Fibroblast of skin of scalp (primary cell): ENCODE measurements at places on chromosomes 4 and X.
A peak's percentile ranks its signal among the peaks of the same experiment; 100 is the strongest.

GRCh38 chr4:52744588-52744987, 6.6 kb downstream of the ERVMER34-1 start:
- no peak for DNase-seq

DNA sequence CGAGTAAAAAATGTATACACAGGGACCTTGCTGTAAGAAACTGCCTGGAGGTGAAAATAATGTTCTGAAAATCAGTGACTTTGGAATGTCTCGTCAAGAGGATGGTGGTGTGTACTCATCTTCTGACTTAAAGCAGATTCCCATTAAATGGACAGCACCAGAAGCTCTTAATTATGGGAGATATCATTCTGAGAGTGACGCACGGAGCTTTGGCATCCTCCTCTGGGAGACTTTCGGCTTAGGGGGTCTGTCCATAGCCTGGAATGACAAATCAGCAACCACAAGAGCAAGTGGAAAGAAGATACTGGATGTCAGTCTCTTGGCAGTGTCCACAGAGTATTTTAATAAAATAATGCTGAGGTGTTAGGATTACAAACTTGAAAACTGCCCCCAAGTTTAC, 129.4 kb downstream of the THOC2 start:
- DNase-seq: peak; percentile 19

DNA sequence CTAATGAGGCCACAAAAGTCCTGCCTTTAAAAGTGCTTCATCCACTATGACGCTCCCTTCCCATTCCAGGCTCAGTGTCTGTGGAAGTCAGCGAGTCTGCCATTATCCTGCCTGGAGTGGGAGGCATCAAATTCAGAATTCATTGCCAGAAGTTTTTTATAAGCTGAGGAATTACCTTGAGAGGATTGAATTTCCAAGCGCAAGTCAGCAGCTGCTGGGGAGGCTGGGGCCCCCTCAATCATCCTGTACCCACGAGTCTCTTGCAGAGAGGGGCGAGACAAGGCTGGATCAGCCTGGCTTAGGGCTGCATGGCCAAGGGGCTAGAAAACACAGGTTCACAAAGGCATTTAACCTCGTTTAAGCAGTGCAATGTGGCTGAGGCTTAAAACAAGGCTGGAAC, 170.5 kb upstream of the NOCT start:
- no peak for DNase-seq

- DNase-seq: no peak
Observed at GRCh38 chr4:170671171-170671570, 581.4 kb upstream of the AADAT start.

GRCh38 chr4:40515398-40516293, 114.0 kb downstream of the RBM47 start:
- DNase-seq: no peak

- peak; percentile 24 for DNase-seq
Observed at GRCh38 chr4:99090481-99091215, 2.1 kb upstream of the ADH5 start.

DNA sequence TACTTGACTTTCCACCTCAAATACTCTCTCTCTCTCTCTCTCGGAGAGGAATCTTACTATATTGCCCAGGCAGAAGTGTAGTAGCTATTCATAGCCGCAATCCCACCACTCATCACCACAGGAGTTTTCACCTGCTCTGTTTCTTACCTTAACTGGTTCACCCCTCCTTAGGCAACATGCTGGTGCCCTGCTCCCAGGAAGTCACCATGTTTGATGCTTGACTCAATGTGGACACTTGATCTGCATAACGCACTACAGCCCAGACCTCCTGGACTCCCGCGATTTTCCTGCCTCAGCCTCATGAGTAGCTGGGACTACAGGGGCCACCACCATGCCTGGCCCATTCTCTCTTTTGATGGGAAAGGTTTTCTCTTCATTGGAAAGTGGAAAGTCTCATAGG, 271.8 kb downstream of the FBXW7 start:
- DNase-seq: no peak

DNA sequence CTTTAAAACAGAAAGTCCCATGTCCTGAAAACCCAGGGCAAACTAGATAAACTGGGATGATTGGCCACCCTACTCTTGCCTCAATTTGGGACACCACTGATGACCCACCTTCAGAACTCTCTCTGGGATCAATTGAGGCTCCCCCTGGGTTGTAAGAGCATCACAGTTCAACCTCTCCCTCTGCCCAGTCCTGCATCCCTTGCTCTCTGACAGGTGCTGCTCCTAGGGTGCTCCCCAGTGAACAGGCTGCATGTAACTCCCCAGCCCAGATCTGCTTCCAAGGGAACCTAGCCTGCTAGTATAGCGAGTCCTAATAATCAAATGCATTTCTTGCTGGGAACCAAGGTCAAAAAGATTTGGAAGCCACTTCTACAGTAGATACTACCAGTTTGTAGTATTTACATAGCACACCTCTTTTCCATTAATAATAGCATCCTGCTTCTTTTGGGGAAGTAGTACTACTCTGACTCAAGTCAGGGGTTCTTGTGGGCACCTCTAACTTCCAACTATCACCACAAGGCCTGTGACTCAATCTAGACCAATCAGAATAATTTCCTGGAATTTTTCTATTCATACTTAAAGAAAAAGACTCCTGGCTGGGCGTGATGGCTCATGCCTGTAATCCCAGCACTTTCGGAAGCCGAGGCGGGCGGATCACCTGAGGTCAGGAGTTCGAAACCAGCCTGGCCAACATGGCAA, 42.1 kb upstream of the SPINK2 start:
- no peak for DNase-seq

DNA sequence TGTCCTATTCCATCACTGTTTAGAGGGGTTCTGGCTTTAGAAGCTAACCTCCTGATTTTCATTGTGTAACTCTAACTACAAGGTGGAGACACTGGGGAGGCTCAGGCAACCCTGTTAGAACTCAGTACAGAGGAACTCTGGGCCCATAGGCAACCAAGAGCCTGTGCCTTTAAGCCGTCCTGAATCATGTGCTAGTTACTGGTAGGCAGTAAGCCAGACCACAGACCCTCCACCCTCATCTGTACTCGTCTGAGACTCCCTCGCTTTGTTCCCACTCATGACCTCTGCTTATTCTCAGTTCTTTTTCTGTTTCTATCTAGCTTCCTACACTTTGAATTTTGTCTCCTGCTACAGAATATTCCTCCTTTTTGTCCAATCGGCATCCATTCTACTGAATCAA, 31.4 kb downstream of the TBC1D1 start:
- DNase-seq: peak; percentile 48

- DNase-seq: no peak
Observed at GRCh38 chrX:55695227-55696018, 22.1 kb upstream of the RRAGB start.

DNA sequence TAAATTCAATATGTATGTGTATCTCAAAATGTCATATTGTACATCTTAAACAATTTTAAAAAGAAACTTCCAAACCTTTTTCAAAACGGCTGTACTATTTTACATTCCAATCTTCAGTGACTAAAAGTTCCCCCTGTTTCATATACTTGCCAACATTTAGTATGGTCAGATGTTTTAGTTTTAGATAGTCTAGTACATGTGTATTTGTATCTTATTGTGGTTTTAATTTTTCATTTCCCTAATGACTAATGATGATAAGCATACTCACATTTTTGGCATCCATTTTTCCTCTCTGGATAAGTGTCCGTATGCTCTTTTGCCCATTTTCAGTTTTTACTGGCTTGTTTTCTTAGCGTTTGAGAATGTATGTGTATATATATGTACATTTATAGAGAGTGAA, 212.2 kb upstream of the MAGEB18 start:
- DNase-seq: peak; percentile 12

DNA sequence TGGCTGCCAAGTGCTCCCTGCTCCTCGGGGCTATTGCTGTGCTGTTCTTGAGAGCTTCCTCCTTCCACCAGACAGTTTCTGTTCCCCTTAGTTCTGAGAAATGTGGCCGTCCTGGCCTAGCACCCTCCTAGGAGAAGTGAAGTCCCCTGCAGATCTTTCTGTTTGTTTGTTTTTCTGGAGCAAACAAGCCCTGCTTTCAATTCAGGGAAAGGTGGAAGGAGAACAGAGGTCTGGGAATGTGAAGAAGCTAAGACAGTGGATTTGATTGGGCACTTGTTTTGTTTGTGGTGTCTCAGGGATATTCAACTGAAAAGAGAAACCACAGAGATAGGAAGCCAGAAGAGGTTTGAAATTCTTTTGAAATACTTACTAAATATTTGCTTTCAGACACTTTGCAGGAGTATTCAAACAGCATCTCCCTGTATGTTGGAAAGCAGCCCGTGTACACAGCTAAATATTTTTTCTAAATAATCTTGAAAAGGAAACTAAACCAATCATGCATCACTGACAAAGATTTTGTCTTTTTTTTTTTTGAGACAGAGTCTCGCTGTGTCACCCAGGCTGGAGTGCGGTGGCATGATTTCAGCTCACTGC, 36.5 kb upstream of the PPM1K start:
- DNase-seq: no peak

- DNase-seq: no peak
Observed at GRCh38 chr4:145217349-145217748, 37.0 kb upstream of the OTUD4 start.

GRCh38 chr4:8295471-8295870, 25.9 kb downstream of the HTRA3 start:
- DNase-seq: no peak

DNA sequence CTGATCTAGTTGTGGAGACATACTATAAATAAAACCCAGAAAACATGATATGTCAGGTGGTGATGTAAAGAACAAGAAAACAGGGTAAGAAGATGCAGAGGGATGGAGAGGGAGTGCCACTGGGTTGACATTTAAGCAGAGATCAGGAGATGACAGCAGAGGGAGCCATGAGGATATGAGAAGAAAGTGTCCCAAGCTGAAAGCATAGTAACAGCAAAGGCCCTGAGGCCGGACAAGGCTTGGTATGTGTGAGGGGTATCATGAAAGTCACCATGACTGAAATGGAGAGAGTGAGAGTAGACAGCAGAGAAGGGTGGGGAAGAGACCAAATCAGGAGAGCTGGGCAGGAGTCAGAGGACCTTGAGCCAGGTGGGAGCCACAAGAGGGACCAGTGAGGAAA, 3.4 kb downstream of the GPKOW start:
- peak; percentile 1 for DNase-seq

GRCh38 chr4:152941411-152941810, 5.3 kb downstream of the FHDC1 start:
- no peak for DNase-seq

DNA sequence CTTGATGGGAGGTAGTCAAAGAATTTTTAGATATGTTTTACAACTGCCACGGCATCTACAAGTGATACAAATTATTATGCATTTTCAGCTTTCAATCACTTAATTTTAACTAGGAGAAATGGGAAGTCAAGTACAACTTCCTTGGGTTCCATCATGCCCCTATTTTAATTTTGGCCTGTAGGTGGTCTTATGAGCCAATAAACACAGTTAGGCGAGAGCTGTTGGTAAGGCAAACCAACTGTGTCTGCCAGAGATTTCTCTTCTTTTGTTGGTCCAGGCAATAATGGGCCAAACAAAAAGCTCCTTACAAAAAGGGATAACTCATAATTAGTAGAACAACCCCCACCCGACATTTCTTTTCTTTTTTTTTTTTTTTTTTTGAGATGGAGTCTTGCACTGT, 63.3 kb upstream of the ARX start:
- DNase-seq: no peak

GRCh38 chr4:140989944-140990343, 143.3 kb downstream of the RNF150 start:
- no peak for DNase-seq

DNA sequence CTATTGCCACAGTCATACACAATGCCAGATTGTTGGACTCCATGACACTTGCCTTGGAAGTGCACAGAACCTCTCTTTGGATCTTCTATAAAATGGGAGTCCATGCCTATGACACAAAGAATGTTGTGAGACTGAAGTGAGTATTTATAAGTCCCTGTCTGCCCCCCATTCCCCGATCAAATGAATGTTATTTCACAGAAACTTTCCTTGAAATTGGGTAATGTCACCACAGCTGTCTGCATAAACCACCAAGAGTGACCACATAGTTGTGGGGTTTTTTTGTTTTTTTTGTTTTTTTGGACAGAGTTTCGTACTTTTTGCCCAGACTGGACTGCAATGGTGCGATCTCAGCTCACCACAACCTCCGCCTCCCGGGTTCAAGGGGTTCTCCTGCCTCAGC, 27.1 kb upstream of the REST start:
- no peak for DNase-seq

DNA sequence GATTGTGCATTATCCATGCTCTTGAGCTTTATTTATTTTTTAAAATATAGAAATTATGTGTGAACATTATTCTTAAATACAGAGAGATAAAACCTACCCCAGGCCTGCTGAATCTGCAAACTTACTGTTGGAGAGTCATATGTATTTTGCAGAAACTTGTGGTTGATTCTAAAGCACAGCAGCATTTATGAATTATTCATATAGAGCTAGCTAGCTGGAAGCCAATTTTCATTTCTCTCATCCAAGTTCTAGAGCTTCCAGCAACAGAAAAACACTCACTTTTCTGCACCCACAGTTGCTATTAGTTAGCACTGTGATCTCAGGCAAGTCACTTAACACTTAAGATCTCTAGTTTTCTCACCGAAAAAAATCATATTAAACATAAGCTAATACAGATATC, 479.5 kb upstream of the FAM47C start:
- no peak for DNase-seq

GRCh38 chr4:164438321-164438720, 315.6 kb upstream of the SMIM31 start:
- no peak for DNase-seq

- DNase-seq: no peak
Observed at GRCh38 chrX:153410373-153410772, 899 bp upstream of the ZFP92 start.

DNA sequence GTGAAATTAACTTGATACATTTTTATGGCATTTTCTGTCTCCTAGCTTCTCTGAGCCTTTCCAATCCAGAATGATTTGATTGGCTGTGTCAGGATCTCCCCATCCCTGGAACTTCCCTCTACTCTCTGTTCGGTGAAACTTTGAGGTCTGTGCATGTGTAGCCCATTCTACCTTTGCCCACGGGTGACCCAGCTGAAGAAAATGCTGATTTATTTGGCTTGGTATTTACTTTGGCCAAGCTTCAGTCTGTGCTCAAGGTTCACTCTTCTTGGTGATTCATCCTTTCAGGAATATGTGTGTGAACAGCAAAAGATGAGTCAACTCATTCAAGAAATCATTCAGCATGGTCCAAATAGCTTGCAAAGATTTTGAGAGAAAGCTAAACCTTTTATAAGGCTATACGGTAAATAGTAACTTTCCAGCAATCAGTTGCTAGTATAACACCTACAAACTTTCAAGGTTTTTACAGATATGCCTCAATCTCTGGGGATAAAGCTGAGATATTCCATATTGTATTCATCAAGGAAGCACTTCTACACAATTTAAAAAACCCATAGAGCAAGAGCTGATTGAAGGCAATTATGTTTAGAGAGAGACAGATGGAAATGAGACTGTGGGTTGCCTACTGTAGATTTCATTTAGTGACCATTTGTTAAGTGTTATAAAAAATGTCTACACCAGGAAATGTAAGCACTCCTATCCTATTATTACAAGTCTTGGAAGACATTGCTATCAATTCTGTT, 233.9 kb upstream of the CXXC4 start:
- DNase-seq: peak; percentile 9
